ENCODE measurements at places on chromosomes 4 and X. TPM values are rescaled to one million over a fixed set of nuclear protein-coding genes. Genes with fewer than 3 reads are reported as not detected.

NUDT11 gene
- 12.5 TPM for total RNA-seq

GATA1 gene
- total RNA-seq, result not detected

CDS1 gene
- total RNA-seq, result 20.6 TPM

PAGE1 gene
- total RNA-seq, result not detected

PPP1R3F gene
- total RNA-seq, result 0.78 TPM

PDHA2 gene
- not detected for total RNA-seq

NOX1 gene
- not detected for total RNA-seq

GAGE12F gene
- not detected for total RNA-seq

BMP3 gene
- not detected for total RNA-seq

SMR3A gene
- not detected for total RNA-seq

DGKK gene
- total RNA-seq, result not detected

ARMCX1 gene
- total RNA-seq, result 19.4 TPM

DCAF4L1 gene
- total RNA-seq, result not detected

UGT2B17 gene
- not detected for total RNA-seq

CXCL11 gene
- 1.2 TPM for total RNA-seq

LRCH2 gene
- total RNA-seq, result 0.04 TPM

ENPEP gene
- not detected for total RNA-seq

UGT2A1 gene
- total RNA-seq, result not detected

RHOXF1 gene
- total RNA-seq, result not detected
